ENCODE measurements at places on chromosomes 12 and 14. TPM values are rescaled to one million over a fixed set of nuclear protein-coding genes. Genes with fewer than 3 reads are reported as not detected.
A peak's percentile ranks its signal among the peaks of the same experiment; 100 is the strongest.

GRCh38 chr12:2876431-2877046, 435 bp downstream of the FOXM1 start:
- no peak for DNase-seq

DNA sequence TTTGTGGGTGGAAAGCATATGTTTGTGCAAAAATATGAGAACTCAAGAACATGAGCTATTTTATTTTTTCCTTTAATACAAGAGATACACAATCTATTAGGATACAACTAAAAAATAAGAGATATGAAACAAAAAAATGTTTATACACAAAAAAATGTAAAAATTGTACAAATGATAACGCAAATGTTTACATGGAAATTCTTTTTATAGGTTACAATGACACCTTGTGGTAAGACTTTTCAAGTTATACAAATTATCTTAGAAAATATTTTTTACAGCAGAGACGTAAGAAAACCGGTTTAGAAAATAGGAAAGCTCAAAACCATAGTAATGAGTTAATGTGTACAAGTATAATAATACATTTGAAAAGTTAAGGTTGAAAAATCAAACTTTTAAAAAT, 25.5 kb downstream of the CEP83 start:
- no peak for DNase-seq

- DNase-seq, result no peak
Measured at GRCh38 chr12:101116911-101117310, 93.1 kb downstream of the SLC5A8 start.

DNA sequence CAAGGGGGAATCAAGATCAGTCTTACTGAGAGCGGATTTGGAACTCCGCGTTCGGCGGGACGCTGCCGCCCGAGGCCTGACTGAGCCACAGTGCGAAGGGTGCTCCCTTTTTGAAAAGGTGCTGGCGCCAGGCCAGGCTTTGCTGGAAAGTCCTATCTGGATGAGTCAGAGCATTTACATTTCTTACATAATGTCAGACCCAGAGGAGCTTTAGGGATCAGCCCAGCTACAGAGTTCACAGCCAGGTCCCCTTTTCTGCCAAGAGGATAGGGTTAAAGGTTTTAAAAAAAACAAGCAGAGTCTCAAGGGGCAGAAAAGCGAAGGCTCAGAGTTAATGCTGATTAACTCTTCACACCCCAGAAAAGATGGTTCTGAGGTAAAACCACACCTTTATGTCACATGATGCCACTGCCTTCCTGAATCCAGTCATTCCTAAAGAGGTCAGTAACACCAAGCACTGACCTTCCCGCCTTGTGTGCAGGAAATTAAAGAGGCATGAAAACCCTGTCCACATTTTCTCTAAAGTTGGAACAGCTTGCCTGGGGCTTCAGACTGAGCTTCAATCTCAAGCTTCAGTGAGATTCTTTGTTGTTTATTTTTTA, 11.7 kb upstream of the FBXL14 start:
- DNase-seq, result no peak

DNA sequence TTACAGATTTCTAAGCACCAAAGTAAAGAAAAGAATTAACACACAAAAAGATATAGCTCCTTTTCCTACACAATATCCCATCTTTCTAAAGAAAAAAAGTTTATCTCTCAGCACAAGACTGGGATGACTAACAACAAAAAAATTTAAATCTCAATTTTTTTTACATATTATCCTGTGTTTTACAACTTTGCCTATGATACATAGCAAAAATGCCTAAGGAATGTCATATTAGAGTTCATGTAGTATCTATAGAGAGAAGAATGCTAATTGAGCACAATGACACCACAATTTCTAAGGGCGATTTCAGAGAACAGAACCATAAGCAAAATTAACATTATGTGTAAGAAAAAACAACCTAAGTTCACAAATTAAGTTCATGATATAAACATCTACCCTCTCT, 16.3 kb downstream of the C2CD5 start:
- no peak for DNase-seq

GRCh38 chr14:55141825-55142224, 12.8 kb downstream of the LGALS3 start:
- DNase-seq, result no peak

DNA sequence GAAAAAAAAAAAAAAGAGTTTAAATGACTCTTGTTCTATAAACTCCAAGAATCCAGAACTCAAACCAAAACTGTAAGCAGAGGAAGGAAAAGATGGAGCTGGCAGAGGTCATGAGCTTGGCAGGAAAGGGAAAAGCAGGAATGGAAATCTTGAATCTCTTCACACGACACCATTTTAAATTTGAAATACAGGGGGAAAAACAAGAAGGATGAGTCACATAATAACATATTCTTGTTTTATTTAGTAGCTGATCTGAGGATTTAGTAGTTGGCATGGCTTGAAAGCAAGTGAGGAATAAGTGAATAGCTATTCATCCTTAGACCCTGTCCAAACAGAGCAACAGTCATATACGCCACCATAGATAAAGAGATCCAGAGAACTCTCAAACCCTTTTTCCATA, 35.0 kb downstream of the EPS8 start:
- DNase-seq, result no peak

DNA sequence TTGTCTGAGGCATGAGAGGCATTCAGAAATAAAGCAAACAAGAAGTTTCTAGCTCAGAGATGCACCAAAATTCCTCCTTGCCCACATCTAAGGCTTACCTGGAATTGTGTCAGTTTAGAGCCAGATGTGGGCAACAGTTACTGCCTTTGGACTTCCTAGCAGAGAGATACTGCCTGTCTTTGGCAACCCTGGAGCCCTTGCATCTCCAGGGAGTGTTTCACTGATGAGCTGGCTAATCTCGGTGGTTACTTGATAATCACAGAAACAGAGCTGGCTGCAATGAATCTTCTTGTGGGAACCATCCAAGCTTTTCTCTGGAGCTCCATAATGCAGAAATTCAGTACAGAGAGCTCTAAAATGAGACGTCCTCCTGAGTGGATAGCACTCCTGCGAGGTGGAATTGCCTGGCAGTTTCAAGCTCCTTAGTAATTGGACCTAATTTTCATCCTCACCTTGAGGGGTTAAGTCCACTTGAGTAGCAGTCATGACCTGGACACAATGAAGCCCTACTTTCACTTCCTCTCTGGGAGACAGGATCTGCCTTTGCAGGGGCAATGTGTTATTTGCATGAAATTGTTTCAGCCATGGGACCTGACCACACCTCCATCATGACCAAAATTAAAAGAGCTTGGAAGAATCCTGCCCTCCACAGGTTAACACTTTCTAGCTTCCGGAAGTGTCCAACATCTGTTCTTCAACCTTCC, 108.8 kb upstream of the ARHGAP5 start:
- DNase-seq, result no peak

GRCh38 chr14:31083781-31084180, 57.6 kb upstream of the STRN3 start:
- DNase-seq, result no peak

- DNase-seq, result no peak
Measured at GRCh38 chr12:31105668-31106067, 32.0 kb downstream of the DDX11 start.

- no peak for DNase-seq
Measured at GRCh38 chr14:65606460-65606859, 193.9 kb downstream of the FUT8 start.

DNA sequence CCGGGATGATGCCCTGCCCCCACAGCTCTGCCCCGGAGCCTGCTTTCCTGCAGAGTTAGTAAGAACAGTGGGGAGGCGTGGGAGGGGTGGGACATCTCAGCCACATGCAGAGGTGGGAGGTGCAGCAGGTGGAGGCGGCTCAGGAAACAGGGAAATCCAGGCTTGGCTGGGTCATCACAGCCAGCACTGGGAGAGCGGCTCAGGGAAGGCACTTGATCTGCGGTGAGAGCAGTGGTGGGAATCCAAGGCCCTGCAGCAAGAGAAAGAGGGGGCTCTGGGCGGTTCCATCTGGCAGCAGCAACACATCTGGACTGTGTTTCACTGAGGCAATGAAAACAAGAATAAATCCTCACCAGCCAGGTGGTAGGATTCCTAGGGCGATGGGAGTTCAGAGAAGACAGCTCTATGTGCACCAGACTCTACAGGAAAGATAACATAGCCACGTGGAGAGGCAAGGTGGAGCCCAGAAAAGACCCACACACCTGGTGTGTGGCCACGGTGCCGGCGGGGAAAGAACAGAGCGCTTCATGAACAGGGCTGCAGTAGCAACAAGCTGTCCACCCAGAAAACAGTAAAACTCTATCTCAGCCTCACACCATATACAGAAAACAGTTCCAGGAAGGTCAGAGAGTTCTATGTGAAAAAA, 57.6 kb downstream of the CCDC85C start:
- no peak for DNase-seq

- no peak for DNase-seq
Measured at GRCh38 chr14:61724133-61724532, 28.8 kb downstream of the HIF1A start.

DNA sequence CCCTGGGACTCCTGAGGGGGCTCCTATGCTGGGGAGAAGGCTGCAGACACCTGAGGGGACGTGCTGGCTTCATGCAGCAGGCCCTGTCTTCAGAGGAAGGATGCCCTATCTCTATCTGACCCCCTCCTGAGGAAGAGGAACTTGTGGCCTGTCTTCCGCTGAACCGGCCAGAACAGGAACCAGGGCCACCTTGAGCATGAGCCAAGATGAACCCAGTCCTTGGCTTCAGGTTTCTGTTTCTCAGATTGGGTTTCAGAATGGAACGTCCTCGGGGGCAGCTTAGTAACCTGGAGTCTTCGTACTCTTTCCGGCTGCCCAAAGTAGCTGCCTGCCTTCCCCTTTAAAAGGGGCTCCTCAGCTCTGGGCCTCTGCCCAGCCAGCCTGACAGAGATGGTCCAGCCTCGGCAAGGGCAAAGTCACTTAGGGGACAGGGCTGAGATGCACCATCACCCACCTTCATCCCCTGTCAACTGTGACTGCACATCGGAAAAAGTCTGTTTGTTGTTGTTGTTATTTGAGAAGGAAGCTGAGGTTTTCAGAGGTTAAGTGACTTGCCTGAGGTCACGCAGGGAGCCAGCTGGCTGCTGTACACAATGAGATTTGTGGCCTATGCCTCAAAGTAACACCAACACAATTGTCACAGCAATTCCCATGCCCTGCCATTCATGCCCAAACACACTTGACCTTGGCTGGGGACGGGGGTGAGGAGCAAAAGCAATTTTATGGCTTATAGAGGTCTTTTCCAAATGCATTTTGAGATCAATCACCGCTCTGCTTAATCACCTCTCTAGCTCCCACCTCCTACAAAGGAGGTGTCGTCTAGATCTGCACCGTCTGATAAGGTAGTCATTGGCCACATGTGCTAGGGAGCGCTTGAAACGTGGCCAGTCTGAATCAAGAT, 13.4 kb downstream of the ASB2 start:
- no peak for DNase-seq

GRCh38 chr12:51636581-51636980, 45.5 kb downstream of the SCN8A start:
- DNase-seq, result no peak

DNA sequence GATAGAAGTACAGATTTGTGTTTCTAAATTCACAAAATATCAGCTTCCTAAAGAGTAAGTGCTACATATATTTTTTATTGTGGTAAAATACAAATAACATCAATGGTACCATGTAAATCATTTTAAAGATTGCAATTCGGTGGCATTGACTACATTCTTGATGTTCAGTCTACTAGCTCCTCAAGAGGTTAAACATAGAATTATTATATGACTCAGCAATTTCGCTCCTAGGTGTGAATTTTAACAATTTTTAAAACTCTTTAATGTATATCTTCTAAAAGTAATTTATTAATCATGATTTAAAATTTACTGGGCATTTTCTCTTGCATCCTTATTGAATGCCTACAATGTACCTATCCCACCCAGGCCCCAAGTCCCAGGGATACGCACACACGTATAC, 29.8 kb upstream of the OAS1 start:
- DNase-seq, result no peak

GRCh38 chr12:92295523-92295922, 149.9 kb upstream of the BTG1 start:
- DNase-seq, result no peak

DNA sequence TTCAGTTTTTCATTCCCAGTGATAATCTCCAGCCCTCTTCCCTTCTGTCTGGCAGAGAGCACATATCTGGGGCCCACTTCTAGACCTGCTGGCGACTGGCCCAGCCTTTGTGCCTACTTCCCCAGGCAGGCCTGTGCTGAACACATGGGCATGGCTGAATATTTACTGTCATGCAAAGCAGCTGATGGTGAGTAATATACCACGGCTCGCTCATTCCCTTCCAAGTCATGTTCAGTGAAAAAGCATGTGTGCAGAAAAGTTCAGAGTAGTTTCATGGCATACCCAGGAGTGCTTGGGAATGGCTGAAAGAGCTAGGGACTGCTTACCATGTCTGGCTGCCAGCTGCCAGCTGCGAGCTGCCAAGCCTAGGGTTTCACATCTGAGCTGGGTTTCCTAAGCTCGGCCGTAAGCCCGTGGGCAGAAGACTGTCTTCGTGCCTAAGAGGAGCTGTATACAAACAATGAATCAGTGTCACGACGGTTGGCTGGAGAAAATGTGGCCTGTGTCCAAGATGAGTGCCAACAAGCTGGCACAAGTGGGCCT, 179.9 kb upstream of the PELI2 start:
- peak; percentile 26 for DNase-seq

GRCh38 chr14:99716091-99716849, 32.2 kb downstream of the CYP46A1 start:
- no peak for DNase-seq

GRCh38 chr12:14268120-14268515, 97.4 kb upstream of the ATF7IP start:
- no peak for DNase-seq

- DNase-seq, result no peak
Measured at GRCh38 chr12:99513066-99513465, 134.5 kb upstream of the GARIN6 start.

GRCh38 chr12:122245553-122245952, 19.7 kb upstream of the DIABLO start:
- no peak for DNase-seq

GRCh38 chr14:102828151-102828550, 50.9 kb downstream of the TRAF3 start:
- DNase-seq, result no peak

The RPL10L gene
- total RNA-seq, result not detected

The SAMD4A gene
- total RNA-seq, result 14.5 TPM

The JAG2 gene
- 2.4 TPM for total RNA-seq

The KLC1 gene
- total RNA-seq, result 266 TPM

The KCNC2 gene
- not detected for total RNA-seq

The SERPINA9 gene
- not detected for total RNA-seq

The PYGL gene
- total RNA-seq, result 41.1 TPM

The BDKRB2 gene
- 0.89 TPM for total RNA-seq

The LBHD2 gene
- total RNA-seq, result not detected
